Body of pancreas (tissue), 4 donors: ENCODE measurements at places on chromosomes 5 and 9. TPM values are rescaled to one million over a fixed set of nuclear protein-coding genes. Genes with fewer than 3 reads are reported as not detected.

The DOCK8 gene
- total RNA-seq, result 5.9 TPM

The PRELID1 gene
- 91.8 TPM for total RNA-seq

The ECM2 gene
- total RNA-seq, result 8.2 TPM

The SLC35D2 gene
- 21.5 TPM for total RNA-seq

The LHX3 gene
- total RNA-seq, result not detected

The WDR38 gene
- 0.78 TPM for total RNA-seq

The LSM11 gene
- 1.3 TPM for total RNA-seq

The GPRIN1 gene
- 1.3 TPM for total RNA-seq

The ST8SIA4 gene
- 0.66 TPM for total RNA-seq

The OR13F1 gene
- total RNA-seq, result not detected

The GHR gene
- 12.9 TPM for total RNA-seq
